ENCODE measurements at places on chromosomes 3 and 15.
A peak's percentile ranks its signal among the peaks of the same experiment; 100 is the strongest.

GRCh38 chr3:425079-425478 is 228.5 kb downstream of the CHL1 start:
- no peak for DNase-seq

DNA sequence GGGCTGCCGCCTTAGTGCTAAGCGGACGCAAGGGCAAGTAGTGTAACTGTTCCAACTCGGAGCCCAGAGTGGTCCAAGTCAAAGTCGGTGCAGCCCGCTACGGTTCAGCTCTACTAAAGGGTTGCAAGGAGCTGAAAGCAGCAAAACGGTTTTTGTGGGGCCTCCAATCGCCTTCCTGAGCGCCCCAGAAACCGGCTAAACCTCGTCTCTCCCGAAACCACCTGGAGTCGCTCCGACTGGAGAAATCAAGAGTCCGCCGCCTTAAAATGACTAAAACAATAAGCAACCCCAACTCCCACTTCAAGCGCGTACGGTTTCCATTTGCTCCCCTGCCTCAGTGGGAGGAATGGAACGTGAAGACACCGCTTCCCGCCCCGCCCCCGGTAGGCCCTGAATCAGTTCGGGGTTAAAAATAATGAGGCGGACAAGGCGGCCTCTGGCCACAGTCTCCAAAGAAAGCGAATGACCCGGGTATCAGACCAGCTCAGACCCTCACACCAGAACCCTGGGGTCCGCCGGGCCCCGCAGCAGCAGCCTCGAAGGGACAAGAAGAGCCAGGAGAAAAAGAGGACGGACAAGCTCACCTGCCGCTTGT is 401 bp downstream of the SEC11A start:
- DNase-seq = peak; percentile 36

- DNase-seq = no peak
These were observed 21.0 kb upstream of the NFKBIZ start for GRCh38 chr3:101828276-101828675.

DNA sequence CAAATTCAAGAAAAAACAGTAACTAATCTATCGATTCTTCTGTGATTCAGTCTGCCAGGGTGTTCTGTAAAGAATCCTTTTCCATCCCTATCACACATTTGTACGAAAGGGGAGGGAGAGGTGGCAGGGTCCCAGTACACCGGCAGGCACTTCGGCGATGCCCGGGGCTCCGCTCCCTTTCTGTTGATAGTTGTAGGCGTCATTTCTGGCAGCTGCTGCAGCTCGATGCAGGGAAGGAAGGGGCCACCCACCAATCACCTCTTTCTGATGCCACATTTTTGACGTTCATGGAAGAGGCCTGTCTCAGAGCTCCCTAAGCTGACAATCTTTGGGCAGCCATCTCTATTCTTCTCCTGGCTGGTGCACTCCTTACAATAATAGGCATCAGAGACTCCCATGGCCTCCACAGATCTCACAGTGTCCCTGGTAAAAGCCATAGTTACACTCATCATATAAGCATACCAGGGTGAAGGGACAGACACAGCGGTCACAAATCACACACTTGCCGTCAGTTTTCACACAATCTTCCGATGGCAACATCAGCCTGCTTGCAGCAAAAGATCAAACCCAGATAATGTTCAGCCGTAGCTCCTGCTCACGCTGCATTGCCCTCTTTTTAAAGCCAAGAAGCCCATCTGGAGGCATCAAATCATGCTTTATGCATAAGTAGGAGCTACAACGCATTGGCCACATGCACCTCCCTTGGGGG is 60.8 kb upstream of the ZBTB38 start:
- DNase-seq = peak; percentile 13

GRCh38 chr3:36991147-36991546 is 1.8 kb downstream of the EPM2AIP1 start:
- DNase-seq = no peak

DNA sequence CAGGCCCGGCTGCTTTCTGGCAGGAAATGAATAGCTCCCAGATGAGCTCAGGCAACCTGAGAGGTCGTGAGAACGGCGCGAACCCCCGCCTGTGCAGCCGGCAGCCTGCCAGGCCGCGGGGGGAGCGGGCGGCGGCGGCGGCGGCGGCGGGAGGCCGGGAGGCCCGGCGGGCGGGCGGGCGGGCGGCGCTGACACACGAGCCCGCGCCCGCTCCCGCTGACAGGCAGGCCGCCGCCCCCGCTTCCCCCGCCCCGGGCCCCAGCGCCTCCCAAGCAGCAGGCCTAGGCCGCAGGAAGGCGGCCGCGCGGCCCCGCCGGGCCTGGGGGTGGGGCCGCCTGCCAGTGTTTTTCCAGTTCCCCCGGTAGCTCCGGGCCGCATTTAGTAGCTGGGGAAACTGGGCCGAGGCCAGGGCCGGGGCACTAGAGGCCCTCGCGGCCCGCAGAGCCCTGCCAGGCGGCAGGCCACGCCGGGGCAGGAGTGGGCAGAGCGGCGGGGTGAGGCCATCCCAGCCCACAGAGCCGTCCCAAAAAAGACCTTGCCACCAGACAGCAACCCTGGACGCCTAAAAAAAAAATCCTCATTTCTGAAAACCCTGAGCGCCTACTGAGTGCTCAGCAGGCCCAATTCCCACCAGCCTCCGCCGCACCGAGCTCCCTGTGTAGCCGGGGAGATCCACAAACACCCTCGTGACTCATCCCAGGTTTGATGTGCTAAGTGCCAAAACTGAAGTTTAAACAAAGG is 5.6 kb downstream of the HES1 start:
- DNase-seq = peak; percentile 48

GRCh38 chr3:112650482-112650881 is 9.5 kb upstream of the CCDC80 start:
- no peak for DNase-seq

DNA sequence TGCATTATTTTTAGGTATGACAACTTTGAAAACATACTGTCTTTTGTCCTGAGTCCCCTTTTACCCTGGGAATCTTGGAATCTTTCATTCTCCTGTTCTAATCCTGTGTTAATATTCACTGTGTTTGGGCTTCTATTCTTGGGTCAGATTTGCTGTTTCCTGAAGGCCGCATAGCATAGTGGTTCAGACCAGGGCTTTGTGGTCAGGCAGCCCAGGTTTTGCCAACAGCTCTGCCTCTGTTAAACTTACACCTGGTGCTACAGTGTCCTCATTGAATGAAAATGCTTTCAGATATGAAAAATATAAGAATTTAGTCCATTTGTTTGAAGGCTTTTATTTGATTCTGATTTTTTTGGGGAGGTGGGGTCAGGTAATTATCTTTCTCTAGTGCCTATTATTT is 58.4 kb downstream of the SLC25A26 start:
- DNase-seq = no peak

DNA sequence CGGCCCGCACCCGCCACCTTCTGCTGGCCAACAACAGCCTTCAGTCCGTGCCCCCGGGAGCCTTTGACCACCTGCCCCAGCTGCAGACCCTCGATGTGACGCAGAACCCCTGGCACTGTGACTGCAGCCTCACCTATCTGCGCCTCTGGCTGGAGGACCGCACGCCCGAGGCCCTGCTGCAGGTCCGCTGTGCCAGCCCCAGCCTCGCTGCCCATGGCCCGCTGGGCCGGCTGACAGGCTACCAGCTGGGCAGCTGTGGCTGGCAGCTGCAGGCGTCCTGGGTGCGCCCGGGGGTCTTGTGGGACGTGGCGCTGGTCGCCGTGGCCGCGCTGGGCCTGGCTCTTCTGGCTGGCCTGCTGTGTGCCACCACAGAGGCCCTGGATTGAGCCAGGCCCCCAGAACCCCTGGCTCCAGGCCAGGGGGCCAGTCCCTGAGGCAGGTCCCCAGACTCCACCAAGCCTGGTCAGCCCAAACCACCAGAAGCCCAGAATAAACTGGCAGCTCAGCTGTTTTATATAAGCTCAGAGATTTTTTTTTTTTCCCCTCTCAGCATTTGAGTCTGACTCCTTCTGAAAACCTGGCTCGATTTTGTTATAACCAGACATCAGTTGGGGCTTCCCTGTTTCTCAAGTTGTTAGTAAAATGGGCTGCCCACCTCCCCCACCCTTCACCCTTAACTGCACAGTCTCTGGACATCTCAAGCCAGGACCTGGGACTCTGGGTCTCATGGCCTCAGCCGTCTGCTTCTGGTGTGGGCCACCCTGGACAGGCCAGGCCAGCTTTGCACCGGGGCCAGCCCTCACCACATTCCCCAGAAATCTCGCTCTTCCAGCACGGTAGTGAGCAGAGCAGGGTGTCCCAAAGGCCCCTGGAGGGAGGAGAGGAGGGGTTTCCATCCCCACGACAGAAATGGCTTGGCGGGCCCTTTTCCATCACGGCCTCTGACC is 1.6 kb downstream of the GP9 start:
- DNase-seq = no peak

DNA sequence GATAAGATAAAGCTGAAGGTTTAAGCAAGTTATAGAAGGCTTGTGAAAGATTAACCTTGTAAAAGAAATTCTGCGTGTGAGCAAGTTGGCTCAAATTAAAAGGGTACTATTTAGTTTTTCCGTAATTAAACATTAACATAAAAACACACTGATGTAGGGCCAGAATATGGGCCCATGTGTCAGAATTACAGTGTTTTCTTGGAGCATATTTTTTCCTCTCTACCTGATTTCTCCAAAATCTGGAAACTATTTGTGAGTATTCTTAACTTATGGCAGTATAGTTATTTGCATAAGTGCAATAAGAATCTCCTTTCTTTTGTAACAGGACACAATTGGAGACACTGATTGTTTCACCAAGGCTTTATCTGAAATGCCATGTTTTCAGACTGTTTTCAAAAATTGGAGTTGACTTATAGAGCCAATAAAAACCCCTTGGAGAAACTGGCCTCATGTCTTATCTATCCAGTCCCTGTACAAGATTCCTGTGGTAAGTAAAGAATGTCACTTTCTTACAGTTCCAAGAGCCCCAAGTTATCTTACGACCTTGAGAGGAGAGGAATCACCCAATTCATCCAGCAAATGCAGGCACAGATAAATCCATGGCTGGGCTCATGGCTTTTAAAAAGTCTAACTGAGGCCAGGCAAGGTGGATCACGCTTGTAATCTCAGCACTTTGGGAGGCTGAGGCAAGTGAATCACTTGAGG is 47.8 kb upstream of the P2RY1 start:
- DNase-seq = no peak

GRCh38 chr3:66487465-66487864 is 13.4 kb downstream of the LRIG1 start:
- DNase-seq = no peak

DNA sequence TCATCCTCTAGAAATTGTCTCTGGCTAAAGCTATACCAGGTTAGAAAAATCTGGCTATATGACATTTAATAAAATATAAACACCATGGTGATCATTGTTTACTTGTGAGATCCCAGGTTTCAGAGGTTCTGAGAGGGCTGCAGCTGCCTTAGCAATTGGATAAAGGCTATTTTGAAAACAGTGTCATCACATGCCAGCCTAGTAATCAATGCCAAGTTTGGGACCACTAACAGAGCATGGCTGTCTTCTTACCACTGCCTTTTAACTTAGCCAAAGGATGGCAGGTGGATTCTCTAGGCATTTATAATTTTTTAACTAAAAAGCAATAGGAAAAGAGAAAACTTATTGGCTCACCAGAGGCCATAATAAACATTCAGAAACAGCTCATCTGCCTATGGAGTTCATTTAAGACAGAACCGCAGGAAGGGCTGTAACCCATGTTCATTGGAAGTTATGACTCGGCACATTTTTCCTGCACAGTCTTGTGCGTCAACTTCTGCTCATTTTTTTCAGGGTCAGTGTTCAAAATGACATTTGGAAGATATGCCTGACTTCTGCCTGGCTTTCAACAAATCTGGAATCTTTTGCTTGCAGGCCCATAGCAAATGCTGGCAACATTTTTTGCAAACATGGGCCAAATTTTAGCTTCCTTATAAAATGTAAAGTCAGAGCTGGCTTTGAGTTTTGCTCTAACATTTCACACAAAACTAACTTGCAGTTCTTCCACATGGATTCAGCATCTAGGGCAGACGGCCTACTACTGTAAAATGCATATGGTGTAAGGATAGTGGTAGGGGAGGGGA is 476.0 kb upstream of the TBL1XR1 start:
- DNase-seq = no peak

GRCh38 chr3:129602730-129603560 is 3.5 kb downstream of the PLXND1 start:
- DNase-seq = no peak

GRCh38 chr3:94291686-94292085 is 228.8 kb downstream of the NSUN3 start:
- no peak for DNase-seq

DNA sequence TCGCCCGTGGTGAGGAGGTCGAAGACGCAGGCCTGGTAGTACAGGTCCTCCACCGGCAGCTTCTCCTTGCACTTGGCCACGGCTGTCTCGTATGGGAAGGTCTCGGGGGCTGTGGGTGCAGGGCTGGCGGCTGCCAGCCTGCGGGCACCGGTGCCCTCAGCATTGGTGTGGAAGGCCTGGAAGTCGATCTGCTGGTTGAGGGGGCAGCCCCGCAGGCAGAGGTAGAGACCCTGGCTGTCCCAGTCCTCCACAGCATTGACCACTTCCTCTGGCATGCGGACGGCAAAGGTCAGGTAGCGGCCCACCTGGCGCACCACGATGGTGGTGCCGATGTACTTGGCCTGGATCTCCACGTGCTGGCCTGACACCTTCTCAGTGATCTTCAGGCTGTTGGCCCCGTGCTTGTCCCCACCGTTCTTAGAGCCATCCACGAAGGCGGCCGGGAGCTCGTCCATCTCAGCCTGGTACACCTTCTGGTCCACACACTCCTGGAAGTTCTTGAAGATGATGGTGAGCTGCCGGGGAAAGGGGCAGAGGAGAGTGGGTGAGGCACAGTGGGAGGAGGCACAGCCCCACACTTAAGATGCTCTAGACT is 43.7 kb downstream of the RGMA start:
- DNase-seq = no peak

DNA sequence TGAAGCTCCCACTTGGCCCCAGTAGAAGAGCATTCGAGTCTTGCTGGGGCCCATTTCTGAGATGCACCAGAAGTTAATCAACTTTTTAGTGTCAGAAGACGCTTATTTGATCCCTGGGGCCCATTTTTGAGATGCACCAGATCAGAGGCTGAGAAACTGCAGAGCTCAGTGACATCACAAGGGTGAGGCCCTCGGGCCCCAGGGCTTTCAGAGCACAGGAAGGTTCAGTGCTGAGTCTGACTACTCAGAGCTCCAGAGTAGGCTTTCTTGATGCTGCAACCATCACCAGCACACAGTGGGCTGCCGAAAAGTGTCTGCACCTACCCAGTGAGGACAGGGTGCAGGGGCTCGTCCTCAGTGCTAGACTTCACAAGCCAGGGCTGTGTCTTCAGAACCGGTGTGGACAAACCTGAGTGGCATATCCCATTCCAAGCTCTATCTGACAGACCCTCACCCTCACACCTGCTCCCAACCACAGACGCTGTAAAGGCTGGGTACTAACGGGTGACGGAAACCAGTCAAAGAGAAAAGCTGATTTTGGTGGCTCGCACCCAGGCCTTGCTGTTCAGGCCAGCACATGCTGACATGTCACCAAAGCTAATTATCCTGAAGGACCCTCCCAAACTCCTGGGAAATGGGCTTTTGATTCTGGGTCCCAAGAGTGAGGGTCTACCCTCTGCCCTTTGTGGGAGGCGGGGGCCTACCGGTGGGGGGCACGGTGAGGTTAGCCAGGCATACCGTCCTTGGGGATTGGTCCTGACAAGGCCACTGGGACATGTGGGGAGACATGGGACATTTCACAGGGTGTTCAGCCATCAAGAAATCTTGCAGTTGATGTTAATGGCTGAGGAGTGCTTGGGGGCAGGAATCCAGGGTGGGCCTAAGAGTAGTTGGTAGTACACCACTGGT is 83.0 kb downstream of the PDCD6IP start:
- DNase-seq = no peak

- no peak for DNase-seq
These were observed 3.0 kb downstream of the ZBED2 start for GRCh38 chr3:111592143-111592542.

- DNase-seq = peak; percentile 25
These were observed 519 bp downstream of the ASB7 start for GRCh38 chr15:100602823-100603393.

GRCh38 chr15:42404461-42405235 is 45.3 kb downstream of the CAPN3 start:
- DNase-seq = no peak
